ENCODE measurements at places on chromosomes 5 and 9. TPM values are rescaled to one million over a fixed set of nuclear protein-coding genes. Genes with fewer than 3 reads are reported as not detected.

DNA sequence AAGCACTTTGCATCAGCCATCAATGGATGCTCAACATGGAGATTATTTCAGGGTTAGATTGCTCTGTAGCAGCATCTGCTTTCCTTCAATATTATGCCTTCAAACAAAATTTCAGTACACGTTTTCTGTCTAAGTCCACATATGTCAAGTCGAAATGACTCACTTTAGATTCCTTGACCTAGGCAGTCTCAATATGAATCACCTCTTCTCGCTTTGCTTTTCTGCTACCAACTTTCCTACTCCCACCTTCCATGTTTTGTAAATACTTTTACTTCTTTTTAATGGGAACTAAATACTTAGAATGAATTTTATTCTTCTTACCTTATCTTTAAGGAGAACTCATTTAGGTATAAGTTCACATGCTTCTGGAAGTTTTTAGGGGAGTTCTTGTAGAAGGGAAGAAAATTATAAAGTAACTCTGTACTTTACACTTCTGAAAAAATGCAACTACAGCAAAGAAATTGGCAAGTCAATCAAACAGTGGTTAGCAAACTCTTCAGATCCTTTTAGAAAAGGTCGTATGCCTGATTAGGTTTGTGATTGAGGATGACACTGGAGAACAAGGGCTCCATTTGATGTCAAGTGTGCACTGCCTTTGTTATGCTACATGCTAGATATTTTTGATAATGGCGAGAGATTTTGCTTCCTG is 478.5 kb upstream of the SMARCA2 start:
- H3K36me3 ChIP-seq, result no peaks in the 10 kb centered on the region
- no peak overlapping the region for H3K27ac ChIP-seq
- H3K4me1 ChIP-seq, result no peaks in the 10 kb centered on the region
- no peak for DNase-seq
- H3K27me3 ChIP-seq, result no peaks in the 10 kb centered on the region
- no peak overlapping the region for H3K4me3 ChIP-seq

The DRD1 gene
- total RNA-seq, result under 0.01 TPM

DNA sequence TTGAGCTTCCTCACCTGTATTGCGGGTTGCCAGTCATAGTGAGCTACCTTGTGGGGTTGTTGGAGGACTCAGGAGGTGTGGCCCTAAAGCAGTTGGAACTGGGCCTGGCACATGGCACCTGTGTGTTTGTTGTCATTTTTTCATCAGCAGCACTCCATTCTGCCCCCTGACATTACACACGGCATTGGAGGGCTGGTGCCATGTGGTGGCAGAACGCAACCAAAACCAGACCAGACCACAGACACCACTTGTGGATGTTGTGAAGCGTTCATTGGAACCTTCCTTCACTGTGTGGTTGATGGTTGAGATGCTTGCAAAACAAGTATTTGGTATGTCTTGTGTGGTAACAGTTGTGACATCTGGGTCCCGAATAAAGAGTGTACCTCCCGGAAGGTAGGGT is 113.2 kb upstream of the ERCC6L2 start:
- H3K27ac ChIP-seq, result no peak overlapping the region
- no peaks in the 10 kb centered on the region for H3K36me3 ChIP-seq
- H3K4me3 ChIP-seq, result no peak overlapping the region
- no peak for DNase-seq
- H3K27me3 ChIP-seq, result no peaks in the 10 kb centered on the region

- H3K36me3 ChIP-seq, result no peaks in the 10 kb centered on the region
- no peak overlapping the region for H3K4me3 ChIP-seq
- no peaks in the 10 kb centered on the region for H3K4me1 ChIP-seq
- no peak for DNase-seq
Measured at GRCh38 chr9:112437406-112437805, 49.2 kb upstream of the KIAA1958 start.

Data from osteoblast (primary cell).